ENCODE measurements at places on chromosomes 12 and 14.

- H3K36me3 ChIP-seq = peaks cover 45% of the 10 kb centered on the region
- peak overlapping the region; percentile 96 for H3K27ac ChIP-seq
- H3K4me3 ChIP-seq = peak overlapping the region; percentile 79
- H3K27me3 ChIP-seq = peaks cover 14% of the 10 kb centered on the region
Observed at GRCh38 chr14:102086709-102086971, 204 bp downstream of the HSP90AA1 start.

DNA sequence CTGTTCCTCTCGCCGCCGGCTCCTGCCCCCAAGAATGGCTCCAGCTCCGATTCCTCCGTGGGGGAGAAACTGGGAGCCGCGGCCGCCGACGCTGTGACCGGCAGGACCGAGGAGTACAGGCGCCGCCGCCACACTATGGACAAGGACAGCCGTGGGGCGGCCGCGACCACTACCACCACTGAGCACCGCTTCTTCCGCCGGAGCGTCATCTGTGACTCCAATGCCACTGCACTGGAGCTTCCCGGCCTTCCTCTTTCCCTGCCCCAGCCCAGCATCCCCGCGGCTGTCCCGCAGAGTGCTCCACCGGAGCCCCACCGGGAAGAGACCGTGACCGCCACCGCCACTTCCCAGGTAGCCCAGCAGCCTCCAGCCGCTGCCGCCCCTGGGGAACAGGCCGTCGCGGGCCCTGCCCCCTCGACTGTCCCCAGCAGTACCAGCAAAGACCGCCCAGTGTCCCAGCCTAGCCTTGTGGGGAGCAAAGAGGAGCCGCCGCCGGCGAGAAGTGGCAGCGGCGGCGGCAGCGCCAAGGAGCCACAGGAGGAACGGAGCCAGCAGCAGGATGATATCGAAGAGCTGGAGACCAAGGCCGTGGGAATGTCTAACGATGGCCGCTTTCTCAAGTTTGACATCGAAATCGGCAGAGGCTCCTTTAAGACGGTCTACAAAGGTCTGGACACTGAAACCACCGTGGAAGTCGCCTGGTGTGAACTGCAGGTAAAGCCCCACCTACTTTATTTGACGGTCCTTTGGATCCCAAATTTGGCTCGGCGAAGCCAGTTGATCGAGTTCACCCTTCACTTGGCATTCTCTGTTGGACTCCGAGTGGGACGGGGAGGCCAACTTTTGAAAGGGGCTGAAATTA is 1.5 kb downstream of the WNK1 start:
- peaks cover 34% of the 10 kb centered on the region for H3K4me1 ChIP-seq
- DNase-seq = peak; percentile 59
- H3K36me3 ChIP-seq = peaks cover 23% of the 10 kb centered on the region
- no peaks in the 10 kb centered on the region for H3K27me3 ChIP-seq
- H3K4me3 ChIP-seq = peak overlapping the region; percentile 97

DNA sequence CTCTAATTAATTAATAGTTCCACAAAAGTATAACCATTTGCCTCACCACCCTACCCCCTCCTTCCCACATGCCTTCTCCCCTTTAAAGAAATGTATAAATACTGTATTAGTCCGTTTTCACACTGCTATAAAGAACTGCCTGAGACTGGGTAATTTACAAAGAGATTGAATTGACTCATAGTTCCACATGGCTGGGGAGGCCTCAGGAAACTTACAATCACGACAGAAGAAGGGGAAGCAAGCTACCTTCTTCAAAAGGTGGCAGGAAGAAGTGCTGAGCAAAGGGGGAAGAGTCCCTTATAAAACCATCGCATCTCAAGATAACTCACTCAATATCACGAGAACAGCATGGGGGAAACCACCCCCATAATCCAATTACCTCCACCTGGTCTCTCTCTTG is 8.2 kb upstream of the RESF1 start:
- no peak for DNase-seq
- H3K36me3 ChIP-seq = peaks cover 50% of the 10 kb centered on the region
- H3K4me1 ChIP-seq = peaks cover 51% of the 10 kb centered on the region
- H3K27me3 ChIP-seq = peaks cover 11% of the 10 kb centered on the region

GRCh38 chr12:52231305-52232202 is 1.5 kb upstream of the KRT7 start:
- H3K4me3 ChIP-seq = no peak overlapping the region
- no peak for DNase-seq
- H3K27ac ChIP-seq = no peak overlapping the region
- peaks cover 23% of the 10 kb centered on the region for H3K4me1 ChIP-seq
- H3K36me3 ChIP-seq = no peaks in the 10 kb centered on the region
- H3K27me3 ChIP-seq = peaks cover 92% of the 10 kb centered on the region

DNA sequence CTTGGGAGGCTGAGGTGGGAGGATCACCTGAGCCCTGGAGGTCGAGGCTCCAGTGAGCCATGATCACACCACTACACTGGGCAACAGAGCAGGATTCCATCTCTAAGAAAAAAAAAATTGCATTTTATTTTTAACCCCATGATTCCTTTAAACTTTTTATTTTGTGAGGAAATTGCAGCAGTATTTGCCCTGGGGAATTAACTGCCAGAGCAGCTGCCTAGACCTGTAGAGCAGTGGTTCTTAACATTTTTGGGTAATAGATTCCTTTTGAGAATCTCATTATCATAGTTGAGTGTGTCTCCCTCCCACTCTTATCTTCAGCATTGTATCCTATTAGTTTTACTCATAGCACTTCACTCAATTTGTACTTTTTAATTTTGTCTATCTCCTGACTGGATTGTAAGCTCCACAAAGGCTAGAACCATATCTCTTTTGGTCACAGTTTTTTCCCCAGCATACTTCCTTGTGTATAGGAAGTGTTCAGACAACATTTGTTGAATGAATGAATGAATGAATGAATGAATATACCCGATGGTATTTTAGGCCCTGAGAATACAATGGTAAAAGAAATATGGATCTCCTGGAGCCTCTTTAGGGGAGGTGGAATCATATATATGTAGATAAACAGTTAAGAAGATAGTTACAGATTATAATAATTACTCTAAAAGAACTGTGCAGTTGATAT is 40.6 kb downstream of the BRMS1L start:
- H3K27ac ChIP-seq = no peak overlapping the region
- no peaks in the 10 kb centered on the region for H3K27me3 ChIP-seq
- H3K4me3 ChIP-seq = no peak overlapping the region
- H3K4me1 ChIP-seq = no peaks in the 10 kb centered on the region

- peak overlapping the region; percentile 95 for H3K27ac ChIP-seq
- peak overlapping the region; percentile 95 for H3K4me3 ChIP-seq
- H3K36me3 ChIP-seq = peaks cover 32% of the 10 kb centered on the region
- peaks cover 36% of the 10 kb centered on the region for H3K4me1 ChIP-seq
Observed at GRCh38 chr12:119668324-119668841, 450 bp downstream of the PRKAB1 start.

GRCh38 chr12:45217846-45218245 is 2.0 kb downstream of the ANO6 start:
- peaks cover 16% of the 10 kb centered on the region for H3K36me3 ChIP-seq
- H3K27ac ChIP-seq = peak overlapping the region; percentile 55
- no peak for DNase-seq
- H3K4me1 ChIP-seq = peaks cover 63% of the 10 kb centered on the region
- peaks cover 4% of the 10 kb centered on the region for H3K27me3 ChIP-seq

GRCh38 chr14:95758331-95758730 is 44.4 kb upstream of the TCL1A start:
- no peak overlapping the region for H3K27ac ChIP-seq
- H3K36me3 ChIP-seq = no peaks in the 10 kb centered on the region
- no peak for DNase-seq
- H3K27me3 ChIP-seq = peaks cover 13% of the 10 kb centered on the region

GRCh38 chr14:75292886-75293285 is 14.3 kb downstream of the FOS start:
- peaks cover 4% of the 10 kb centered on the region for H3K27me3 ChIP-seq
- H3K4me3 ChIP-seq = no peak overlapping the region
- H3K4me1 ChIP-seq = peaks cover 34% of the 10 kb centered on the region
- H3K36me3 ChIP-seq = no peaks in the 10 kb centered on the region
- no peak for DNase-seq

All from nephron progenitor cell (in vitro differentiated cells).